ENCODE measurements at places on chromosomes 12 and 14. TPM values are rescaled to one million over a fixed set of nuclear protein-coding genes. Genes with fewer than 3 reads are reported as not detected.

Gene RPGRIP1
- 0.20 TPM for polyA plus RNA-seq

Gene KSR2
- 0.01 TPM for polyA plus RNA-seq

Gene PLEKHG7
- 0.36 TPM for polyA plus RNA-seq

Gene BBOF1
- polyA plus RNA-seq: 5.5 TPM

Gene DBX2
- 0.13 TPM for polyA plus RNA-seq

Gene SLC22A17
- polyA plus RNA-seq: 20.0 TPM

Gene GPR132
- 0.90 TPM for polyA plus RNA-seq

Gene PRKD1
- polyA plus RNA-seq: 20.5 TPM

Gene GRIN2B
- polyA plus RNA-seq: 0.16 TPM

Gene B3GNT4
- polyA plus RNA-seq: 0.48 TPM

Gene CBLN3
- 1.9 TPM for polyA plus RNA-seq

Gene ZFHX2
- 1.5 TPM for polyA plus RNA-seq

Gene DDN
- 11.4 TPM for polyA plus RNA-seq

- DNase-seq: no peak
Measured at GRCh38 chr12:110739488-110739887, 3.2 kb downstream of the PPP1CC start.

DNA sequence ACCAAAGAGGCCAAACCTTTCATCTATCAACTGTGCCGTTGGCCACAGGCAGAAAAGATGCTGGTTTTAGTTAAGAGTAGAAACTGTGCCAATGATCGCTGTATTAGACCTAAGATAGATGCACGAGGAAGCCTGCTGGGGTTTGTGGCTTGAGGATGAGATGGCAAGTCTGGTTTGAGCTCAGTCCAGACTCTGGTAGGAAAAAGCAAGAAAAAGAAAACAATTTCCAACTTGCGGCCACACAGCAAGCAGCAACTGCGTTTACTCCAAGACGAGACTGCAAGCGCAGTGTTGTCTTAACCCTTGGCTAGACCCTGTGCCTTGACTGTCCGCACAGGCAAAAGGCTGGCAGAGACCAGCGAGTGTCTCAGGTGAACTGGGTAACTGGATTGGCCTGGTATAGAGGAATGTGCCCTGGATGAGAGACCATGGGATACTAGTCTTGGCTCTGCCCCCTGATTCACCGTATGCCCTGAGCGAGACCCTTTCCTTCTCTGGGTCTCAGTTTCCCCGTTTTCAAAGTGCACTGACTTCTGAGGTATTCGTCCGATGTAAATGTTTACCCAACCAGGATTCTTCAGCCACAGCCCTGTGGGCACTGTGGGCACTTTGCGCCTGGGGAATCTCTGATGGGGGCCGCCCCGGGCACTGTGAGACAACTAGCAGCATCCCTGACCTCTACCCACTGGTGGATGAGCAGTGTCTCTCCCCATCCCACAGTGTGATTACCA is 113.4 kb downstream of the DICER1 start:
- DNase-seq: no peak

GRCh38 chr12:117120787-117121186 is 21.6 kb upstream of the TESC start:
- DNase-seq: no peak

- peak; percentile 86 for DNase-seq
Measured at GRCh38 chr12:57461276-57461916, 1.8 kb downstream of the GLI1 start.

DNA sequence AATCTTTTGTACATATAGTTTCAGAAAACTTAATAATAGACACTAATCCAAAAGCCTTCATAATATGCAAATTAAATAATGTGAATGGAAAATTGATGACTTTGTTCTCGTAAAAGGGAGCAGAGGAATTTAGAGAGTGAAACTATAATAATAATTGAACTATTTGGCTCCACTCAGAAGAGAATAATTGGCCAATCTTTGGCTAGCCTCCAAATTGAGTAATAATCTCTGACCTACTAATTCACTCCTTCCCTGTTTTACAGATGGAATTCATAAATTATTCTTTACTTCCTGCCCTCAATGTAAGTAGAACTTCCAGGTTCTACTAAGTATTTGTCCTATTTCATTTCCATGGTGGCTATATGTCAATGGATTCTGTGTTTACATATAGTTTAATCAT is 15.8 kb downstream of the TRIM9 start:
- no peak for DNase-seq

DNA sequence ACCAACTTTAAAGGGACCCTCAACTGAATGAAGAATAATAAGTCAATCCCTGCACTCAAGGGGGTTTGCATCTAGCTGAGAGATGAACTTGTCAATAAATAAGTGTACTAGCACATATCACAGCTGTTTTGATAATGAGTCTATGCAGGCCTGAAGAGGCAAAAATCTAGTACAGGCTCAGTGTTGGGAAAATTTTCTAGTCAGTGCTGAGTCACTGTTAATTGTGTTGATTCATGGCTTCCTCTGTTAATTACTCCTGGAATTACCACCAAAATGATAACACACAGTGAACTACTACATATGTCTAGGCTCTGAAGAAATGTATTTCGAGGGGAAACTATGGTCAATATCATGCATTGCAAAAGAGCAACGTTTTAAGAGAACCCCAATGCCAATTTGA is 18.9 kb downstream of the SNRPF start:
- DNase-seq: no peak

DNA sequence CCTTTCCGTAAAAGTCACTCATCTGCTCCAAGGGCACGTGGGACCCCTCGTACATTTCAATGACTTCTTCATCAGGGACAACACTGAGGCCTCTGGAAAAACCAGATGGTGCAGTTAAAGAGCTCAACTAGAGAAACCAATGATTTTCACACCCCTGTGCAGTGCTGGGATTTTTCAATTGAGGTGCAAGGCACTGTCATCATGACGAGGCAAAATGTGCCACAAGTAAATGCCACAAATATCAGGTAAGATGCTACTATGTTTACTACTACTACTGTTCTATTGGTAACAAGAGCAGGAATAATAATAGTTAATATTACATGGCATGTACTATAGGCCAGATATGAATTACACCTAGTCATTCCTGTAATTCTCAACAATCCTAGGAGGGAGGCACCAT is 42.4 kb downstream of the NT5DC3 start:
- DNase-seq: no peak

DNA sequence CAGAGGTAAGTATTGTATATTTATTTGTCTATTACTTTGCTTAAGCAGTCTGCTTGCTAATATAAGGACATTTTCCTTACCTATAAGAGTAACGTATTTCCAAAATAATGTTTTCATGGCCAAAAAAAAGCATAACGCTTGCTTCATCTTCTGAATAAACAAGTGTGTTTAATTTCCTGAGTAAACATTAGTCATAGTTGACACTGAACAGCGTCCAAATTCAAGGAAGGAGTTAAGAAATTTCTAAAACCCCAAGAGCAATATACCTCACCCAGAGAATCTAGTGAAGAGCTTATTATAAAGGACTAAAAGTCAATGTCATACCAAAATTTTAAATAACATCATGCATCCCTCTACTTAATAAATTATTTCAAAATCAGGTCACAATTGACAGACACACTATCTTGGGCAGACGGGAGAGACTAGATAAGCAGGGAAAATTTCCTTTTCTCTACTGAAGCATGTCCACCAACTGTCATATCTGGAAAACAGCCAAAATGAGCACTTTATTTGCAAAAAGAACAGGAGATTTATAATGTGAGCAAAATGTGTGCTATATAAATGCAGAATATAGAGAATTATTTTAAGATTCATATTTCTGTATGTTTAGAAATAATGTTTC is 25.1 kb downstream of the ANKS1B start:
- no peak for DNase-seq

DNA sequence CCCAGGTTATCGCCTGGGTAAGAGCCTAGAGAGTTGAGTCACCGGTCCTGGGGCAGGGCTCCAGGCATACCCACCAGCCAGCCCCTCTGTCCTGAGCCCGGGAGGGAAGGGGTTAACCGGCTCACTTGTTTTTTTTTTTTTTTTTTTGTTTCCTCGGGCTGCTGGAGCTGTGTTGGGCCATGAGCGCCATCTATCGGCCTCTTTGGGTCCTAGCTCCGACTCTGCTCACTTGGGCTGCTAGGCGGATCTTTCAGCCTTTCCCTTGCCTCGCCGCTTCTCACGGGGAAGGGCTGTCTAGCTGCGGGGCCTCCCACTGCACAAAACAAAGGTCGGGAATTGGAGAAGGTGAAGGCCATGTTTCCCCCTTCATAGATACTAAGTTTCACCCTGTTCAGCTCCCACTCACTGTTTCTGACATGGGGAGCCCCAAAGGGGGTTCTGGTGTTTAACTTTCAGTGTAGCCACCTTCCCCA is 2.8 kb upstream of the SMUG1 start:
- DNase-seq: peak; percentile 95

GRCh38 chr14:42113358-42114069 is 506.8 kb downstream of the LRFN5 start:
- no peak for DNase-seq

DNA sequence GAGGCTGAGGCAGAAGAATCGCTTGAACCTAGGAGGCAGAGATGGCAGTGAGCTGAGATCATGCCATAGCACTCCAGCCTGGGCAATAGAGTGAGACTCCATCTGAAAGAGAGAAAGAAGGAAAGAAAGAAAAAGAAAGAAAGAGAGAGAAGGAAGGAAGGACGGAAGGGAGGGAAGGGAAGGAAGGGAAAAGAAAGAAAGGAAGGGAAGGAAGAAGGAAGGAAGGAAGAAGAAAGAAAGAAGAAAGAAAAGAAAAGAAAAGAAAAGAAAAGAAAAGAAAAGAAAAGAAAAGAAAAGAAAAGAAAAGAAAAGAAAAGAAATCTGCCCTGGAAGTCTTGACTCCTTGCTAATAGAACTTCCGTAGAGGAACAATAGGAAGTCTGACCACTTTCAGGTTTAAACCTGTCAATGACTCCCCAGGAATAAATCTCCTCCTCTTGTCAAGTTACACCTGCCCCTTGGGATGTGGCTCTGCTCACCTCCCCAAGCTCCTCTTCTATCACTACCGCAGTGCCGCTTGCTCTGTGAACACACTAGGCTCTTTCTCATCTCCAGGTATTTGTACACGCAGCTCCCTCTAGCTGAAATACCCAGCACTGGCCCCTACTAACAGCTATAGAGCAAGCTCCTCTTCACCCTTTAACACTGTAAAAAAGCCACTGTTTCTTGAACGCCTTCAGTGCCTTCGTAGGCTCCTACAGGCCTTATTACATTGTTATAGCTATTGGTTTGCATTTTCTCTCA is 773.1 kb upstream of the TBX3 start:
- no peak for DNase-seq

DNA sequence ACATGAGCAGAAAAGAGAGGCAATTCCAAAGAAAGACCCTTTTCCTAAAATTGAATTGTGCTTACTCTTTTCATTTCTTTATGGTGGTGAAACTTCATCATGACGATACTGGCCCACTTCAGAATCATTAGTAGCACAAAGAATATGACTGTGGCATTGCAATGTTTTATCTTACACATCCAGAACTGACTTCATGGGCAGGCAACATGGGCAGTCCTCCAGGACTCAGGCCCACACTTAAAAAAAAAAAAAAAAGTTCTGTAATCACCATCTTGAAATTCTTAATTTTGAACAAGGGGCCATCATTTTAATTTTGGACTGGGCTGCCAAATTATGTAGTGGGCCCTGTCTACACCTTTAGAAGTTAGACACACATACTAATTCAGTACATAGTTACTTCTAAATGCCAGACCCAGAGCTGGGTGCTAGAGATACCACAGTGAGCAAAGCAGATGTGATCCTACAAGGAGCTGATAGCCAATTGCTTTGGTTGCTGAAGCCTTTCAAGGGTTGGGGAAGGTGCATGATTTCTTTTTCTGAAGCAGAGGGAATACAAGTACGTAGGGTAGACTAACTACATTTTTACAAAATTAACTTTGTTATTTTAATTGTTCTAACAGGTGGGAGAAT is 35.2 kb downstream of the HELB start:
- no peak for DNase-seq

DNA sequence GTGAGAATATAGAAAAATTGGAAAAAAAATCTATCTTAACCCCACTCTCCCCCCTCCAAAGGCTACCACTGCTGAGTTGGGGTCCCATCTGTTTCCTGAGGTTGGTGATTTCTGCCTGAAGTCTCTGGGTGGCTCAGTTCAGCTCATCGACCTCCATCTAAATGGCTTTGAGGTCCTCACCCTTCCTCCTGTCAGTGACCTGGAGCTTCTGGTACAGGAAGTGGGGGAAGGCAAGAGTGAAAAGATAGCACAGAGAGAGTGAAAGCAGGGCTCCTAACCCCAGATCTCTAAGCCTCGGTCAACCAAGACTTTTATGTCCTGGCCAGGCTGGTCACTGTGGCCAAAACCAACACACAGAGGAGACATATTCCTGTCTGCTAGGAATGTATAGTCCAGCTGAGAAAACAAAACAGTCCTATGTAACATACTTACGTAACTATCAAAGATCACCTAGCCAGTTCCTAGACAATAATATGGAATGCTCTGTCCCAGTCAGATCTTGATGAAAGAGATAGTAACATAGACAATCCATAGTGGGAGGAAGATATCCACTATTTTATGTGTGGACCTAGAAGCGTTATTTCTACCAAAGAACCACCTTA is 12.3 kb upstream of the KRT73 start:
- DNase-seq: no peak

DNA sequence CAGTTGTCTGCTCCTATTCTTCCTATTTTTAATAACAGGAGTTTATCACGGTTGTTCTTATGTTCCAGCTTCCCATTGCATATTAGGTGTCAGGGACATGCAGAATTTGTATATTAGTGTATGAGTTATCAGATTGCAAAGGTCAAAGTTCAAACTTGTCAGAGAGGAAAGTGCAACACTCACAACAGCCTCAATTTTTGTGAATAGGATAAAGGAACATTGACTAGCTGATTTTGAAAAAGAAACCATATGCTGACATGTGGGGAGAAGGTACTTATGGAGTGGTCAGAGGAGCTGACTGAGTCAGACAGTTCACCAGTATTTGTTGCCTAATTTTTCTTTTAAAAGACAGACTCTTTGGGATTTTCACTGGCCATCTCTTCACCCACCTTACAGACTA is 222.1 kb downstream of the C12orf50 start:
- no peak for DNase-seq

DNA sequence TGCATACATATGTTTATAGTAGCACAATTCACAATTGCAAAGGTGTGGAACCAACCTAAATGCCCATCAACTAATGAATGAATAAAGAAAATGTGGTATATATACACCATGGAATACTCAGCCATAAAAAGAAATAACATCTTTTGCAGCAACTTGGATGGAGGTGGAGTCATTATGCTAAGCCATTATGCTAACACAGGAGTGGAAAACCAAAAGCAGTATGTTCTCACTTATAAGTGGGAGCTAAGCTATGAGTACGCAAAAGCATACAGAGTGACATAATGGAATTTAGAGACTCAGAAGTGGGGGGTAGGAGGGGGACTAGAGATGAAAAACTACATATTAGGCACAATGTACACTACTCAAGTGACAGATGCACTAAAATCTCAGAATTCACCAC is 16.2 kb upstream of the SPTSSA start:
- no peak for DNase-seq

DNA sequence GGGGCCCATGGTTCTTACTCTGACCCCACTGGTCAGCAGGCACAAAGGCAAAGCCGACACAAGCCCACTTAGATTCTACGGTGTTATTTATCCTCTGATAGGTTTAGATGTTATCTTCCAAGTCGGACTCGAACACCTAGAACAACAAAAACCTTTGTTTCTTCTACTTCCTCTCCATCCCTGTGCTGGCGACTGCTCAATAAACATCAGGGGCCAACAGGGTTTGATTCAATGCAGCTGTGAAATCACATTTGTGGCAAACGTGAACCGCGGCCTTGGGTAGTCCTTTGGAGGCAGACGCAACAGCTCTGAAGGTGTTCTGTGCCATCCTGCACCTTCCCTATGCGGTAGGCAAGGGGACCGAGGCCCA is 87.2 kb downstream of the CHGA start:
- no peak for DNase-seq

Data from muscle of back (tissue), 13 donors.